ENCODE measurements at places on chromosomes 2 and 18.

DNA sequence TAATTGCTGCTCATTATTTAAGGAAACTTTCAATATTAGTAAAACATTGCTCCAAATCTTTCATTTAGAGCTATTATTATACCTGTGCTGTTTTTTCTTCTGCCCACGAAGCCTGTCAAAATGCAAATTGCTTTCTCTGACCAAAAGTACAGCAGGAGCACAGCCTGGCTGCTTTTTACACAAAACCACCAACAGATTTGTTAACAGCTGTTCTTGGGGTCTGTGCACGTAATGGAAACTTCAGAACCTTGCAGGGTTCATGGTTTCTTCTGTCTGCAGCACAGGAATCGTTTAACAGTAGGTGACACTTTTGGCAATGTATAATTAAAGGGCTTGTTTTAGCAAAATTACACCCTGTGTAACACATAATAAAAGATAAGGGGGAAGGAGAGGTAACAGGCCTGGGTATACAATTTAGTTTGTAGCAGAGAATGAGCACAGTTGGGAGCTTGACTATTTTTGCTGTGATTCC lies 447.3 kb downstream of the KCNJ3 start:
- no peak for DNase-seq

DNA sequence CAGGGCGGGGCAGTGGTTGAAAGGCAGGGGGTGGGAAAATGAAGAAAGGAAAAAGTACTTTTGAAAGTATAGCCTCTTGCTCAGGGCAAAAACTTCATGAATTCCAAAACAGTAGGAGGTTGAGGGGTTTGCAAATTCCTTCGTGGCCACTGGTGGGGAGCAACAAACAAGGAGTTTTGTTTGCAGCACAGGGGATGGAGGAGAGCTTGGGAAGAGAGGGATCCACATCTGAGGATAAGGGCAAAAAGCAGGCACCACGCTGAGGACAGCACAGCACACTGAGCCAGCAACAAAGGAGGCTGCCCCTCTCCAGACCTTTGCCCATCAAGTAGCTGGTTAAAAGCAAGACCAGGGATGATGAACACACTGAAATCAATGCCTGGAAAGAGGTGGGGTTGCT lies 148.9 kb downstream of the TCF4 start:
- no peak for DNase-seq

DNA sequence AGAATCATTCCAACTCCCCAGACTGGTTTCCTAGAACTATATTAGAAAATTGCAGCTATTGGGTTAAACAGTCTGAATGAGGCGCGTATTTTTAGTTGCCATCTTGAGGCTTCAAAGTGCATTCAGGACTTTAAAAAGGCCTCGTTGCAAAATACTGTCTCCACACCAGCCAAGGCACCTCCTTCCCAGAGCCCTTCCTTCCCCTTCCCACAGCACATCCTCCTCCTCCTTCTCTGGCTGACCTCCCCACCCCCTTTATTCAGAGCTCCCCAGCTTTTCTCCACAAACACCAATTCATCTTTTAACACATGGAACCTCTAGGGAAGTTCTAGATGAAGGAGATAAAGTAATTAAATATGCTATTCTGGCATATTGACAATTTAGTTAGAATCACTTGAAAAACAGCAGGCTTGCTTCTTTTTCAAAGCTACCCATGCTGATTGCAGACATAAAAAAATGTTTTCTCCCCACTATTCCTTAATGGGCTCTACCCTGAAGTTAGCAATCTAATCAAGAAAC lies 90.3 kb downstream of the RTP5 start:
- DNase-seq, result no peak

GRCh38 chr2:145112467-145112866 lies 592.5 kb upstream of the ZEB2 start:
- no peak for DNase-seq

- no peak for DNase-seq
These were observed 105.7 kb downstream of the USP40 start for GRCh38 chr2:233460726-233461441.

GRCh38 chr2:42087137-42087856 lies 39.5 kb downstream of the PKDCC start:
- no peak for DNase-seq

GRCh38 chr18:64037812-64038414 lies 68.0 kb downstream of the SERPINB8 start:
- DNase-seq, result no peak

GRCh38 chr2:209943776-209944175 lies 58.7 kb upstream of the RPE start:
- DNase-seq, result no peak

DNA sequence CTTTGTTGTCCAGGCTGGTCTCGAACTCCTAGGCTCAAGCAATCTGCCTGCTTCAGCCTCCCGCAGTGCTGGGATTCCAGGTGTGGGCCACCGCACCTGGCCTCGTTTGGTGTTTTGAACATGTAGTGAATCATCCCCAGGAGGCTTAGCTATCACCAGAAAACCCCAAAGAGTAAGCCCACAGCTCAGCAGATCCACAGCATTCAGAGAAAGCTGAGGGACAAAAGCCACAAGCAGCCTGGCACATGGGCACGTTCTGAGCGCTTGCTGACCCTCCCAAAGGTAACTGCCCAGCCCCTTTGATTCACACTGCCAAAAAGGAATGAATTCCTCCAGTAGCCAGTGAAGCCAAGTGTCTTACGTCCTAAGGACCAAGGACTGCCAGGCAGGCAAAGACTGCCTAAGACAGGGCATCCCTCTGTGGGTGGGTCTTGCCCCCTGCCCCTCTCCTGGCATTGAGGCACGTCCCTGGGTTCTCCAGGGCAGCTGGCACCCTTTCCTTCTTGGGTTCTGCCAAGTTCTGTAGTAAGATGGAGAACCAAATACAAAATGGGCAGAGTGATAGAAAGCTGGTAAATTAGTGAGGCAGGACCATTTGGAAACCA lies 31.7 kb downstream of the MBP start:
- DNase-seq, result peak; percentile 29

GRCh38 chr2:118642501-118642900 lies 204.9 kb downstream of the EN1 start:
- DNase-seq, result no peak

DNA sequence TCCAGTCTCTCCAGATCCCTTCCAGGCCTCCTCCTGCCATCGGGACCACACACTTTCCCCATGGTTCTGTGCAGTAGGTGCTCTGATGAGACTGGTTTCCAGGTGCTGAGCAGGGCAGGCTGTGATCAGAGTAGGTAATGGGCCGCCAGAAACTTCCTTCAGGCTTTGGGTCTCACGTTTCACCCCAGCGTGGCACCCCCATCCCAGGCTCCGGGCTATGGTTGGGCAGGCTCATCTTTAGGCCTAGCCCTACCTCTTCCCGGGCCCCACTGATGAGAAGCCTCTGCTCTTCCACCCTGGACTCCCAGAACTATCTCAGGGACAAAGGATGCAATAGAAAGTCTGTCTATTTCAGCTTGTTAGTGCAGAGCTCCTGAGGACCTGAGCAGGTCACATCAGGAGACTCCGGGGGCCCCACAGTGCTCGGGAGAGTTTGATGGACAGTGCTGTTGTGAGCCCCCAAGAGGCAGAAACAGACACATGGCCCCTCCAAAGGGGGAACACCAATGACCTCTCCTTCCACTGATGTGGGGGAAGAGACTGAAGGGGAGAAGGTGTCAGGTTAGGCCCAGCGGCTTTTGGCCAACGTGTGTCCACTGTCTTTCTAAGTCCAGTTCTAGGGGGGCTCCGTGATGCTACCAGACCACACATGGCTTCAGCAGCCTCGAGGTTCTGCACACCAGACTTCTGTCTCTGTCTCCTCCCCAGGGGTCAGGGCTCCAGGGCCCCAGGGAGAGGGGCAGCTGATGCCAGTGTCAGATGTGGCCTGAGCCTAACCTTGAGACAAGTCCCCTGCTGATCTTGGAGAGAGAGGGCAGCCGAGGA lies 5.8 kb upstream of the PROM2 start:
- DNase-seq, result no peak

DNA sequence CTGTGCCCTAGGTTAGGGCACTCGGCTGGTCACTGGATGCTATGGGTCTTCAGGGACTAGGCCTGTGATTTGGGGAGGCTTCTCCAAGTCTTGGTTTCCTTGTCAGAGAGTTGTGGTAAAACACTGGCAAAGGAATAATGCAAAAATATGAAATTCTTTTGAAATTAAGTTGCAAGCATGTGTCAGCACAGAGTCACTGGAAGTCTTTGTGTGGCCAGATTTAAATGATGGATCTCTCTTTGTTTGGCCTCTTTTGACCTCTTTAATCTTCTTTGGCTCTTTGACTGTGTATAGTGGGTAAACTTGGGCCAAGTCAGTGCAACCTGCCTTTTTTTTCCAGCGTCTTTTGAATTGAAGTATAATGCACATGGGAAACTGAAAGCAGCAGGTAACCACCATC lies 12.1 kb downstream of the HK2 start:
- no peak for DNase-seq

DNA sequence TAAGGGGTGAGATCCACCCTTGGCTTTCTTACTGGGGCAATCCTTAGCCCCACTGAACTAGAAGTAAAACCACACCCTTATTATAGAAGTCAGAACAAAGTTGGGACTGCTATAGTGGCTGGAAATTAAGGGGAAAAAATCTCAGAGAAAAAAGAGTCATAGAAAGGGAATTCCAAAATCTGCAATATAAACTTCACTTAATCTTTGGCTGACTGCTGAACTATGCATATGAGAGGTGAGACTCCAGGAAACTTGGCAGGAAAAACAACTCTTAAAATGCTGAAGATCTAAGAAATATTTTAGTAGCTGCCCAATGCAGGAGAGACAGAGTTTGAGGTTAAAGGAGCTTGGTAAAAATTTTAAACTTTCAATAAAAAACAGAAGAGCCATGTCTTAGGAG lies 201.8 kb upstream of the FN1 start:
- no peak for DNase-seq

GRCh38 chr18:78587626-78588600 lies 391.7 kb upstream of the SALL3 start:
- DNase-seq, result no peak

- no peak for DNase-seq
These were observed 374.2 kb upstream of the ID2 start for GRCh38 chr2:8307606-8308180.

DNA sequence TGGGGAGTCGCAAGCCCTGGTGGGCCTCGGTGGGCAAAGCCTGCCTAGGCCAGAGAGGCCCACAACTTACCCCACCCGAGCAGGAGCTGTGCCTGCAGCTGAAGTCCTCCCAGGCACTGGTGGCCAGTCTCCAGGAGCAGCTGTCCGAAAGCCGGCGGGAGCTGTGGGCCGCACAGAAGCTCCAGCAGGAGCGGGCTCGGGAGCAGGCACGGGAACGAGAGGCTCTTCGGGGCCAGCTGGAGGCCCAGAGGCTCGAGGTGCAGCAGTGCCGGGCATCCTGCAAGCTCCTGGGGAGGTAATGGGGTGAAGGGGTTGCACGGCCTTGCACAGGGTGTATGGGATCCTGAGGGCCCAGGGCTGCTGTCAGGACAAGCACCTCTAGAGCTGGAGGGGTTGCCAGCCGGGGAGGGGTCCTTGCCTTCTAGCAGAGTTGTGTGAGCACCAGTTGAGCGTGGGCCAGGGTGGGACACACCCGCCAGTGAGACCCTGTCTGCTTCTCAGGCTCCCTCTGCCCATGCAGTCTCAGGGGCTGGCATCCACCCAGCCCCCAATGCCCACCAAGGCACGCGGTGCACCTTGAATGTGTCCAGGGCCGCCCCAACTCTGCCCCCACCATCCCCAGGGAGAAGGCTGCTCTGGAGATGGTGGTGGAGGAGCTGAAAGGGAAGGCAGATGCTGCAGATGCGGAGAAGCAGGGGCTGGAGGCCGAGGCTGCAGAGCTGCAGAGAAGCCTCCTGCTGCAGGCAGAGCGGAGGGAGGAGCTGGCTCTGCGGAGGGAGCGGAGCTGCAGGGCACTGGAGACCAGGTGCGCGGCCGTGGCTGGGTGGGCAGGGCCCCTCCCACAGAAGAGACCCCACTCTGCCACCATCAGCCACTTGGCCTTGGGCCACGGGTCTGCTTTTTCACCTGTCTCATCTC lies 27.2 kb downstream of the CROCC2 start:
- DNase-seq, result no peak

DNA sequence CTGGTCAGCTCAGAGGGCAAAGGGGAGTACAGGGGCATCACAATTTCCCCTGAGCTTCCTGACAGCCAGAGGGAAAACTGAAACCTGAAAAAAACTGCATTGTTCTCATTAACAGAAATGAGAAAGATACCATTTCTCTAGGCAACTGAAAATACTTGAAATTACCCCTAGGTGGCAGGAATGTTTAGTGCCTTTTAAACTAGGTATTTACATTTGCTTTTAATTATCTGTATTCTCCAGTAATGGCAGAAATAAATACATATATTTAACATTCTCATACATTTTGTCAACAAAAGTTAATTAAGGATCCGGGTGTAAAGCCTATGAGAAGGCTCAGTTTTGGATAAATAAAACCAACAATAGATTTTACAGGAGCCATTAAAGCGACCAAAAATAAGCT lies 34.5 kb downstream of the RPL31 start:
- DNase-seq, result no peak

DNA sequence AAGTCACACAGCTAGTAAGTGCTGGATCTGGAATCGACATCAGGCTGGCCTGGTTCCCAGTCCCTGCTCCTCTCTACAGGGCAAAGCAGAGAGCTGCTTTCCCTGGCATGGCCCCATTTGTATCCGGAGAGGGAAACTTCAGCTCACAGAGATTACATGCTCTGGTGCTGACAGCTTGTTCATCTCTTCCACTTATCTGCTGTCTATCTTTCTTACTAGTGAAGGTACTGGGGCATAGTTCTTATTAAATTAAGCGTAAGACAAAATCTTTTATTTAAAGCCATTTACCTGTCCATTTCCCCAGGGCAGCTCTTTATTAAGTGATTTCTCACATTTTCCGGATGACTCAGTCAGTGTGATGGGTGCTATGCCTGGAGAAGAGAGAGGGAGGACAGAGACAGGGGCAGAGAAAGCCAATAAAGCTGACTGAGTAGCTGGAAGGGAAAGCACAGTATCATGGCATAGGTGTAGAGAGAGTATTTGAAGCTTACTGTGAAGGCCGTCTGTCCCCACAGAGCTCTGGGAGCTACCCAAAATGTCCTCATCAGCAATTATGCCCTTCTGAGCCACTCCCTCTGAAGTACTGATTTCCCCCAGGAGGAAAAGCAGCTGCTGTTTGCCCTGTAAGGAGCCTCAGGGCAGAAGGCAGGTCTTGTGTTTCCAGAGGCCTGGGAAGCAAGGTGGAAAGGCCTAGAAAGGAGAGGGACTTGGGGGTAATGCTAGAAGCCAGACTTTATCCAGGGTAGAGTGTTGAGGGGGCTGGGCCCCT lies 44.1 kb upstream of the EPAS1 start:
- DNase-seq, result no peak
